ENCODE measurements at places on chromosomes 16 and 17.

DNA sequence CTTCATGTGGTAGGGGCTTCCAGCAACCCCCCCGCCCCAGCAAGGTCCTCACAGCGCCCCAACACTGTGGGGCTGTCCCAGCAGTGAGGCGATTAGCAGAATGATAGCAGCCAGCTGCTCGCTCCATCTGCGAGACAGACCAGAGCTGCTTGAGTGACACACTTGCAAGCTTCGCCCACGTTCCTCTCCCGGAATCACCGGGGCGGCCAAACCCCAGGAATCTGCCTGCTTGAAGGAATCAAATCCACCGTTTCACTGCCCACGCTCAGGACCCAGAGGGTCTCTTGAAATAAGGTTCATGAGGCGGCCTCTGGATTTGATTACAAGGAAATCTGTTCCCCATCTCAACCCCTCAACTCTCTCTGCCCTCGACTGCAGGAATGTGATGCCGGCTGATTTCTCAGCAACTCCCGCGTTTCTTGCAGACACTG, 356.0 kb downstream of the C16orf95 start:
- DNase-seq, result no peak

DNA sequence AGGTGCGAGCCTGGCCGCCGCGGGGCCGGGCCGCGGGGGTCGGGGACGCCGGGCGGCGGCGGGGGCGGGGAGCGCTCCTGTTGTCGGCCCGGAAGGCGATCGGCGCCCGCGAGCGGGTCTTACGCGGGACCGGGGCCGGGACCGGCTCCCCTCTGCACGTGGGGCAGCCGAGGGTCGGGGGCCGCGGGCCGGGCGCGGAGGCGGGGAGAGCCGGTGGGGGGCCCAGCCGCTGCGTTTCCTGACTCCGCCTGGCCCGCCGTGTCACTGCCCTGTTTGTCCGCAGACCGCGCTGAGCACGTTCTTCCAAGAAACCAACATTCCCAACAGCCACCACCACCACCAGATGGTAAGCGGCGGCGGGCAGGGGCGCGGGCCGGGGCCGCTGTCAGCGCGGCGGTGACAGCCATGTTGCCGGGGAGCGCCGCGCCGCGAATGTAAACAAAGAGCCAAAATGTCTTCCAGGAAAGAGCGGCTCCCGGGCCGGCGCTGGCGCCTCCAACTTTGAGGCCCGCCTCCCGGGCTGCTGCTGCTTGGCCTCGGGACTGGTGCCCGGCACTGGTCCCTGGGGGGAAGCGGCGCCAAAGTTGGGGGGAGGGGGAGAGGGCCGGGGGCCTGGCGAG, 586 bp downstream of the UBALD2 start:
- peak; percentile 52 for DNase-seq

GRCh38 chr16:67357561-67357960, 30.9 kb downstream of the LRRC36 start:
- DNase-seq, result no peak

GRCh38 chr17:65017207-65017774, 39.2 kb downstream of the GNA13 start:
- DNase-seq, result no peak

DNA sequence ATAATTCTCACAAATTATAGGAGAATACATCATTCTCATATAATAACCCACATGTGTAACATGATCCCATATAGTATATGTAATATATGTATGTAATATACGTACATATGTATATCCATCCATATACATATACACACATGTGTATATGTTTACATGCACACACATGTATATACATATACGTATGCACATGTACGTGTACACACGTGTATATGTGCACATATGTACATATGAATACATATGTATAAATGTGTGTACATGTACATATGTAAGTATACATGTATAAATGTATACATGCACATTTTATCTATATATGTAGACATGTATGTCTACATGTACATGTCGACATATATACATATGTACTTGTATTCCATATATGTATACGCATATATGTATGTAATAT, 288.8 kb downstream of the NPIPA8 start:
- DNase-seq, result no peak

GRCh38 chr17:7633093-7633492, 3.2 kb downstream of the SHBG start:
- DNase-seq, result no peak

DNA sequence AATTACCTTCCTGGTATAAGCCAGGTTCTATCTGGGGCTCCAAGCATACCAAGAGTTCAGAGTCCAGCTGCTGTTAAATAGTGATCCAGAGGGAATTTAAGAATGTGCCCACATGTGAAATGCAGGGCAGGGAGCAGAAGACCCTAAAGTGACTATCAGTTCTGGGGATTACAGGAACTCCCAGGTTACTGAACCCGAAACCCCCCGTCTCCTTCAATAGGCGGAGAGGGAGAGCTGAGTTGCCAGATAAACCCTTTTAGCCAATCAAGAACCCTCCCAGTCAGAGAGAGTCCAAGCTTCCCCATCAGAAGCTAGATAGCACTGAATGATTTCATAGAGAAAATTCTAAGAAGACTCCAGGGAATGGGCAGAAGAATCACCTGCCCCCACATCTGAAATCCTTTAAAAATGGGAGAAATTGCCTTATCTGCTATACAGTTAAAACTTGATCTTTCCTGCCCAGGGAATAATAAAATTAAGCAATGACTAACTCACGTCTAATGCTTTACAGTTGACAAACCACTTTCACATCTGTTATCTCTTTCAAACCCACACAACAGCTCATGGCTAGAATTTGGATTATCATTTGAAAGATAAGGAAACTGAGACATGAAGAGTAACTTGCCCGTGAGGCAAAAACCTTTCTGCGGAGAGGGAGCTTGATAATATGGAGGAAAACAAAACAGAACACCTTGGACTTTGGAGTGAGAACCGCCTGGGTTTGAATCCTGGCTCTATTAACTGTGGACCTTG, 10.2 kb downstream of the NOG start:
- no peak for DNase-seq

- DNase-seq, result no peak
Measured at GRCh38 chr17:39818358-39819000, 45.6 kb downstream of the IKZF3 start.

- no peak for DNase-seq
Measured at GRCh38 chr16:474420-475122, 49.1 kb downstream of the RAB11FIP3 start.

GRCh38 chr17:57092171-57092570, 7.1 kb downstream of the AKAP1 start:
- DNase-seq, result no peak

DNA sequence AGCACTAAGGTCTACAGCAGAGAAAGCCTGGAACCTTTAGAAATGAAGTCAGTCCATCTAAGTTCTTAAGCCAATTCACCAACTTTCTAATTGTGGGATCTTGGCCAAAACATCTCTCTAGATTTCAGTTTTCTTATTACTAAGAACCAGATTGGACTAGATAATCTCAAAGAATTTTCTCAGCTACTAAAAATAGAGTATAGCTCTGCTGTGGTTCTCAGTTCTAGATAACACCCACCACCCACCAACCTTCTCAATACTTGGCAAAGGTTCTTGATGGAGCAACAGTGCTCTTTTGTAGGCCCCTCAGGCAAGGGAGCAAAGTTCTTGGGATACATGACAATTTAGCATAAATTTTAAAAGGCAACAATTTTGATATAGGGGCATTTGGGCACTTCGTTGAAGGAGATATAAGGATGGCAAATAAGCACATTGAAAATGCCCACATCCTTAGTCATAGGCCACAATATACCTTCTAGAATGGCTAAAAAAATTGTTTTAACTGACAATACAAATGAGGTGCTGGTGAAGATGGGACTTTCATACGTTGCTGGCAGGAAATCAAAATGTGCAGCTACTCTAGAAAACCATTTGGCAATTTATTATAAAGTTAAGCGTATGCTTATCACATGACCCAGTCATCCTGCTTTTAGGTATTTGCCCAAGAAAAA, 74.4 kb upstream of the TMEM132E start:
- no peak for DNase-seq

- no peak for DNase-seq
Measured at GRCh38 chr16:14303182-14303618, 232.1 kb downstream of the MRTFB start.

DNA sequence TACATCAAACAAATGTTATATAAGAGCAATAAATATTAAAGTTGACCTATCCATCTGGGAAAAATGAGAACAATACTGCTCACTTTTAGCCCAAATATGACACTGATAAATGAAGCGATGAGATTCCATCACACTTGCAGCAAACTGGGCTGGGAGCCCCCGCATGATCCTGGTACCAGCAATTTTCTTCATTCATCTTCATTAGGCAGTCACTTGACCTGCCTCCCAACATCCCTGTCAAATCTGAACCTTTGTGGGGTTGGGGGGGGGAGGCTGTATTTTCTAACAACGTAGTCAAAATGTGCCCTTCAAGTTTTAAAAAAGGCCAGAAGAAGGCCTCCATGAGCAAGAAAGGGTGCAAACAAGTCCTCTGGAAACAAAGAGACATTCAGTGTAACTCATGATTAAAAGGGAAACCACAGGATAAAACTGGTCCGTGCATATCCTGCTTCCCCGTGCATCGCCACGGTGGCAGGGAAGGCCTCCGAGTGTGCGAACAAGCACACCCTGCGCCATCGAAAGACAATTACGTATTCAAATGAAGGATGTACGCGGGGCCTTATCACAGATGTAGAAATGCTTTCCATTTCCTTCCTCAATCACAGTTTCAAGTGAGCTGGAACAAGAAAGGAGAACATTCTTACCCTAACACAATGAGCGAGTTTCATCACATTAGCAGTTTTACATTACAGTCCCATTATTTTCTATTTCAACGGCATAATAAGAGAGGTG, 48.4 kb downstream of the TOX3 start:
- DNase-seq, result peak; percentile 4

- DNase-seq, result no peak
Measured at GRCh38 chr16:68696514-68696913, 40.6 kb upstream of the CDH1 start.

DNA sequence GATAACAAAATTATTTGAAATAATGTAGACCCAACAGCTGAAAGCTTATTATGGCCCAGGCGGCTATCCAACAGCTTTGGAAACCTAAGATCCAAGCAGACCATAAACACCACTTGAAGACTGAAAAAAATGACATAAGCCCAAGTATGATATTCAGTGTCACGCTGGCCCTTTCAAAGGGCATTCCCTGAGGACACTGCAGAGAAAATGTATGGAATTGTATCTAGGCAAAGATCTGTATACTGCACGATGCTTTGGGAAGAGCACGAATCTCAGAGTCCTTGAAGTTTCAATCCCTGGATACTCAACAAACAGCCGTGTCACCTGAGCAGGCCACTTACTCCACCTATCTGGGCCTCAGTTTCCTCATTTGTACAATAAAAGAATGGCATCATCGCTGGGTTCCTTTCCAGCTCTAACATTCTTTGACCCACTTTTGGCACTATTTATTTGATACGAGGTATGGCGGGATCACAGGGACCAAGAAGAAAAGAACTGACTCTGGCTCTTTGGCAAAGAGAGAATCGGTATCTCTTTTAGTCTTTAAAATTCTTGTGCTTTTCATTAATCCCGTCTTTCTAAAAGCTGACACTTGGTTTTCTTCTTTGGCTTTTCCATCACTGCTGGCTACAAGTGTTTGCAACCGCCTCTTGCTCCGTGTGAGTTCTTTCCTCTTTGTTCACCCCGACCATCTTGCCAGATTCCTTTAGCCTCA, 1.2 kb downstream of the STAT5B start:
- no peak for DNase-seq

- no peak for DNase-seq
Measured at GRCh38 chr17:45656527-45657181, 127.5 kb upstream of the CRHR1 start.

DNA sequence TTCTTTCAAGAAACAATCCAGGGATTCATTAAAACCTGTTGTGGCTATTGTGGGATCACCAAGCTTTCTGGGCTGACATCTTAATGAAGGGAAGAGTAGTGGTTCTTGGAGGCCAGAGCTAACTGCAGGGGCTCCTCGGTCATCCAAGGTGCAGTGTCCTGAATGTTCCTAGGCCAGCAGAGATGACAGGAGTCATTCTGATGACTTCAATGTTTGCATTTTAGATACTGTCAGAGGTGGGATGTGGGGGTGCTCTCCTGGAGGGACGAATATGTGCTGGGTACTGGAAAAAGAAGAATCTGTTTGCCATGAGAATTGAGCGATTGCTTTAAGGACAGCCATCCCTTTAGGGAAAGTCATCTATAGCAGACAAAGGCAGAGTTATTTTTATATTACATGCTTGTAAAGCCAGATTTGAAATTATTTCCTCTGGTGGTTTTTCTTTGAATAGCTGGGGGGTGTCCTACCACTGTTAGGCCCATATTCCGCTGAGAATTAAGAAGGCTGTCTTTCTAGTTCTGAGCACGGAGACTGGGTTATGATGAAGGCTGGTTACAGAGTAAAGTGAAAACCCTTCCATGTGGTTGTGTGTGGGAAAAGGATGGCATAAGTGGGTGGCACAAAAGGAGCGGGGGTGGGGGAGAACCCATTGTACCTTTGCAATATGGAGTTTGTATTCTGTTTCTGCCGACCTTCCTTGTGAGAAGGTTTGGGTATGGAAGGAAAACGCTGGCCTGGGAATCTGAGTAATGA, 7.4 kb downstream of the HLF start:
- no peak for DNase-seq

- DNase-seq, result no peak
Measured at GRCh38 chr16:88282564-88283395, 100.0 kb upstream of the ZNF469 start.

DNA sequence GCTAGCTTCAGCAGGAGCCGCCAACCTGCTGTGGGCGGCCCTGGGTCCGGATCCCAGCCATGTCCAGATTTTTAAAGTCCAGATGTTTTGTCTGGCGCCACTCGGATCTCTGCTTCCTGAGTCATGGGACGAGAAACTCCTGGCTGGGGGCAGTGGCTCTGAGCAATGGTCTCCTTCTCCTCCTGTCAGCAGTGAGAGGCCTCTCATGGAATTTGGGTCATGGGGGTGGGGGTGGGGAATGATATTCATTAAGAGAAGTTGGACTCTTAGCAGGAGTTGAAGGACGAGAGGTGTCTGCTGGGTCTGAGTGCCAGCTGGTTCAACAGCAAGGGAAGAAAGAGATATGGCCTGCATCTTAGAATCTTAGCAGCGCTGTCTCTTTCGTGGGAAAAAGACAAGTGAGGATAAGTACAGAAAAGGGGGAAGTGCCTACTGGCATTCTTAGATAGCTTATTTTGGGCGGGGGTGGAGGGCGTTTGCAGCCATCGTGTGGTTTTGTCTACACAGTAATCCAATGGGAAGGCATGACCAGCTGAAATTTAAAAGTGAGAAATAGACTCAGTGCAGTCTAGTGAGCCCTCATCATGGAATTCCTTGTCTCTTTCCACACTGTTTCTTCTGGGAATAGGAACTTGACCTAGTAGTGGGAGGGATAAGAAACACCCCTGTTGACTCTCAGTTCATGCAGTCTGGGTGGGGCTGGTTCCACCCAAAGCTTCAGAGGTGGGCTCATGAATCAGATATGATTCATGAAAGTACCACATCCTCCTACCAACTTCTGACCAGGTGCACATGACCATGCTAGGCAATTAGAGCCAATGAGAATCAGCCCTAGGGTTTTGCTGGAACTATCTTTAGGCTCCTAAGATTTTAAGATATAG, 80.5 kb downstream of the MYH13 start:
- DNase-seq, result no peak

GRCh38 chr17:2852221-2852620, 56.0 kb downstream of the RAP1GAP2 start:
- DNase-seq, result no peak

GRCh38 chr17:48715496-48716399, 6.6 kb downstream of the PRAC1 start:
- no peak for DNase-seq
